HS-27A (cell line): ENCODE measurements at places on chromosomes 1 and 21.

DNA sequence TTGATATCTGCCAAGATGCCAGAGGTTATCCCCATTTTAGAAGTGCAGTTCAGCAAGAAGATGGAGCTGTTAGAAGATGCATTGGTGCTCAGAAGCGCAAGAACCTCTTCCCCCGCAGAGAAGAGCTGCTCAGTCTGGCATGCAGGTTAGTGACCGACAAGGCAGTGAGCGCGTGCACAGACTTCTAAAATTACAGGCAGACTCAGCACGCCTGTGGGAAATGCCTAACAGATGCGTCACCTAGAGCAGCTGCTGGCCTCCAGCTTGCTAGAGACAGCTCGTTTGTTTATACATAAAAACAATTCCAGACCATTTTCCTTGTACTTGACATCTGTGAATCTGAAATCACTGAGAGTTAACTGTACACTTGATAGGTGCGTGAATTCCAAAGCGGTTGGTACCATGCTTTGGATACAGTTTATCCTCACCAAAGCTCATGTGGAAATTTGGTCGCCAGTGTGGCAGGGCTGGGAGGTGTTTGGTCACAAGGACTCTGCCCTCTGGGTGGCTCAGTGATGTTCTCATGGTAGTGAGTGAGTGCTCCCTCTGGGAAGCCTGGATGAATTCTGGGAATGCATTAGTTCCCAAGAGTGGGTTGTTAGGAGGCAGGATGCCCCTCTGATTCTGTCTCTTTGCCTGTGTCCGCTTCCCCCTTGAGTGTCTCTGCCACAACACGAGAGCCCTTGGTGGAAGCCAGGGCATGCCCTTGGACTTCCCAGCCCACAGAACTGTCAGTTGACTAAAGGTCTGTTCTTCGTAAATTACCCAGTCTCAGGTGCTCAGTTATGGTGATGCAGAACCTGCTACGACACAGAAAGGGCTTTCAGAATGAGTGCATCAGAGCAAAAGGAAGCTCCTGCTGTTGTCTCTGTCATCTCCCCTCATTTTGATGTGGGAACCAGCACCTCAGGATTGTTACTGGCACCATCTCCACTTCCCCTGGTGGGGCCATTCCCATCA, 24.4 kb downstream of the SNAP47 start:
- peak; percentile 82 for DNase-seq

GRCh38 chr1:77888781-77889642, 588 bp downstream of the NEXN start:
- DNase-seq: peak; percentile 62

- DNase-seq: no peak
These were observed 26.1 kb upstream of the SLAMF6 start for GRCh38 chr1:160548960-160549664.

- peak; percentile 45 for DNase-seq
These were observed 1.6 kb upstream of the CLSTN1 start for GRCh38 chr1:9825093-9826074.

GRCh38 chr1:17494114-17494729, 45.3 kb upstream of the ARHGEF10L start:
- DNase-seq: peak; percentile 61

DNA sequence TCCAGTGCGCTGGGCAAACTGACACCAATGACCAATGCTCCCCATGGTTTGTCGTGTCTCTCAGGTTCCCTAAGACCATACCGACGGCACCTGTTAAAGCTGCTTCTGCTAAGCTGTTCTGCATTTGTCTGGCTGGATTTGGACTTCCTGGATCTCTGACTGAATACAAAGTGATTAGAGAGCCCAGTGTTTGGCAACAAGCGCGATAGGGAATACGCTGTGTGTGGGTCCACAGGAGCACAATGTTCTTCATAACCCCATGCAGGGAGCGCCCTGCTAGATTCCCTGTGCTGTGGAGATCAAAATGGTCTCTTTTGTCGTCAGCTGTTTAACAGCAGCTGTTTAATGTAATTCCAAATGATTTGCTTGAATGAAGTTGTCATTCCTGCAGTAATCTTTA, 26.0 kb upstream of the ESRRG start:
- DNase-seq: no peak

DNA sequence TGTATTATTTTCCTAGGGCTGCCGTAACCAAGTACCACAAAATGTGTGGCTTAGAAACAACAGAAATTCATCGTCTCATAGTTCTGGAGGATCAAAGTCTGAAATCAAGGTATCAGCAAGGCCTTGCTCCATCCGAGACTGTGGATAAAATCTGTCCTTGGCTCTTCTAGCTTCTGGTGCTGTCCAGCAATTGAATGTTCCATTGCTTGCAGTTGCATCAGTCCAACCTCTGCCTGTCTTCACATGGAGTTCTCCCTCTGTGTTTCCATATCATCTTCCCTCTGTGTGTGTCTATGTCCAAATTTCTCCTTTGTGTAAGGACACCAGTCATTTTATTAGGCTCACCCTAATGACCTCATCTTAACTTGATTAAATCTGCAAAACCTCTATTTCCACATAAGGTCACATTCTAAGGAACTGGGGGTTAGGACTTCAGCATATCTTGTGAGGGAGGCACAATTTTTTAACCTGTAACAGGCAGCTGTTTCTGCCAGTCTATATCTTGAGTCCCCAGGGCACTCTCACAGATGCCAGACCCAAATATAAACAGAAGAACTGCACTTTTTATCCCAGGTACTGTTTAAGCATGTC, 84.2 kb downstream of the ERG start:
- DNase-seq: no peak

GRCh38 chr1:202397256-202397655, 48.8 kb downstream of the PPP1R12B start:
- no peak for DNase-seq

GRCh38 chr1:46062651-46063319, 69.6 kb downstream of the PIK3R3 start:
- no peak for DNase-seq

GRCh38 chr1:6675941-6676340, 25.7 kb downstream of the DNAJC11 start:
- no peak for DNase-seq

DNA sequence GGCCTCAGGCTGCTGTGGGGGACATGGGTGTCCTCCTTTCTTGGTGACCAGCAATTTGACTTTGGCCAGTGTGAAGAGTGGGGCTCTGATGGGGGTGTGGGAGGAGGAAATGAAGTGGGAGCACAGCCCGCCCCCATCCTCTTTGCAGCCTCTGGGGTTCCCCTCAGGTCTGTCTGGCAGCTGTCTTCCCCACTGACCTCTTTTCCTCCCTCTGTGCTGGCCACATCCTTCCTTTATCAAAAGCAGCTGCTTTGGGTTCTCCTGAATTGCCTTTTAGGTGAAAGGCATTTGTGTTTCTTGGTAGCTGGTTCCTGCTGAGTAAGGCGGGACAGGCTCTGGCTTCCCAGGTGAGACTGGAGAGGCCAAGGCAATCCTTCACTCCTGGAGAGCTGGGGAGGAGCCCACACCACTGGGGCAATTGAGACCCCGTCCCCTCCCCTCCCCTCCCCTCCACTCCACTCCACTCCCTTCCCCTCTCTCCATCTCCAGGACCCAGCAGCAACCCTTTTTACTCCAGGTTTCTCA, 24.9 kb downstream of the PCAT6 start:
- no peak for DNase-seq
